ENCODE measurements at places on chromosomes 5 and 9.

DNA sequence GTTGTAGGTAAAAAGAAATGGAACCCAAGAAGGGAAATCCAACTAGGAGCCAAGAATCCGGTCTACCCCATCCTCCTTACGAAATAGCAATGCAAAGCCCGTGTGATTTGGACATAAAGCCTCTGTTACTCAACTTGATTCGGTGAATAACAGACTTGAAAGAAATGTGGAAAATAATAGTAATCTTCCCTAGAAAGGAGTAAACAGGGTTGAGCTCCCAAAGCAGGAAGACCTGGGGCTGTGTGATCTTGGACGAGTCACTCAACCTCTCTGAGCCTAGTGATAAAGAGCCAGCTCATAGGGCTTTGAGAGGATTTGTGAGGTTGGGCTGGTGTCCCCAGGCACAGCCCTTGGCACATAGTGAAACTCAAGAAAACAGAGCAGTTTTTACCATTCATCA lies 42.7 kb upstream of the IL17B start:
- no peak for DNase-seq

- DNase-seq = no peak
Observed at GRCh38 chr5:127906562-127907204, 176.9 kb upstream of the SLC12A2 start.

GRCh38 chr9:72836790-72837189 lies 116.1 kb downstream of the ALDH1A1 start:
- DNase-seq = no peak

- DNase-seq = no peak
Observed at GRCh38 chr5:54273715-54274114, 36.7 kb downstream of the ARL15 start.

- no peak for DNase-seq
Observed at GRCh38 chr9:88721025-88721424, 186.0 kb downstream of the NXNL2 start.

DNA sequence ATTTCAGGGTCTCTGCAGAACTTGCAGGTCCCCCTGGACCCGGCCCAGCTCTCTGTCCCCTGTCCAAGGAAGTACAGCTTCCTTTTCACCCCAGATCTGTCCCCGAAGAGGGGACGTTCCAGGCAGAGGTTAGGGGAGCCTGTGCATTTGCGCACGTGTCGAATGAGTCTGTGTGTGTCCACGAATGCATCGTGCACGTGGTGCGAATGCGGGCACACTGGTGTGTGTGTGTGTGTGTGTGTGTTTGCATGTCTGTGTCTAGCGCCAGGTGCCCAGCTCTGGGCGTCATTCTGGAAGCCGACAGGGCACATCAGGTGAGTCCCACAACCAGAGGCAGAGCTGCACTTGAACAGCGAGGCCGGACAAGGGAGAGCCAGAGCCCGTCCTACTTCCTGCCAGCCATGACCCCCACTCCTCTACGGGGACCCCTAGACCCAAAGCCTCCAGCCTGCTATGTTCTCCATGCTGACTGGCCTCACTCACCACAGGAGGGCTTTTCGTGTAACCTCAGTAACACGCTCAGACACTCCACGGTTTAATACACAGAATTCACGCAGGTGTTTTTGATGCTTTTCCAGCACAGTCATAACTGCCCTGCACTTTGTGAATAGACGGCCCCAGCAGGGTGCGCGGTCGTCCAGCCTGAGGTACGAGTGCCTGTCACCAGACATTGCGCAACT lies 41.3 kb upstream of the CACNA1B start:
- DNase-seq = no peak

- no peak for DNase-seq
Observed at GRCh38 chr5:55713871-55714270, 1.7 kb upstream of the SLC38A9 start.

- no peak for DNase-seq
Observed at GRCh38 chr5:179373961-179374505, 28.8 kb upstream of the ADAMTS2 start.

DNA sequence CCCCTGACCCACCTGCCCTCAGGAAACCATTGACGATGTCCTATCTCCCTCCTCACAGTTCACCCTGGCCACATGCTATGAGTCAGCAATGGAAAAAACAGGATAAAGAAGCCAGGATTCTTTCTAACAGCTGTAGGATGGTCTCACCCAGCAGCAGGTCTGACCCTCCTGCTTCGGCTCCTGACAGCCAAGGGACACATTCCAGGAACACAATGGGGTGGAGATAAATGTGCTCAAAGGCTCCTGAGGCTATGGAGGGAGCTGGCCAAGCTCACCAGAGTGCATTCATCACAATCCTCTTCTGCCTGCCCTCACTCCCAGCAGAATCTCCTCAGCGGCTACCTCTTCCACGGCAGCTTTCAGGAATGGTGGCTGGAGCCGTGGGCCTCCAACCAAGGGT lies 170.3 kb downstream of the PJA2 start:
- DNase-seq = no peak

DNA sequence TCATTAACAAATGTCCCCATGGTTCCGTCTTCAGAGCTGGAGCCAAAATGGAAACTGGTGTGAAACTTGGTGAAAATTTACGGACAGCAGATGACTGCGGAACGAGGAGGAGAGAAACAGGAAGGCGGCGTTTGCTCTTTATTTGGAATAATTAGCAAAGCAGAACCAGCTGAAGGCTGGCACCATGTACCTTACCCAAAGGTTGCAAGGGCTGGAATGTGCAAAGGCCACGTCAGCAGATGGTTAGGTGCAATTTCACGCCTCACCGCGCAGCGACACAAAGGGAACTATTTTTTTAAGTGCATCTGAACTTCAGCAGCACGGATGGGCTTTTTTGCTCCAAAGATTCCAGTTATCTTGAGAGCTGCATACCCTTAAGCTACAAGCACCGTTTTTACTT lies 127.4 kb downstream of the COL23A1 start:
- no peak for DNase-seq

- DNase-seq = peak; percentile 66
Observed at GRCh38 chr9:130707225-130707976, 13.8 kb downstream of the EXOSC2 start.

DNA sequence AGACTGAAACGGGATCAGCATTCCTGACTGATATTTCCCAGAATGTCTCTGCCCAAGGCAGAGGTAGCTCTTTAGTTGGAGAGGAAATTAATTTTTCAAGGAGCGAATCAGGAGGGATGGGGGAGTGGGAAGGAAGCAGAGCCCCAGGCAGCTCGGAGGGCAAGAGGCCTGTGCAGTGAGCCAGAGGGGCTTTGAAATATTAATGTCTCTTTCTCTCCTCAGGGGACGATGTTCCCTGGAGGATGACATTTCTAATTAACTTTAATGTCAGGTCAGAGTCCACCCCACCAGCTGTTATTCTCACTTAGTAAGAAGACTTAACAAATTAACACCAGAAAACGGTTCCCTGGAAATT lies 45.6 kb downstream of the SLC6A7 start:
- DNase-seq = no peak

GRCh38 chr5:138819081-138819480 lies 56.1 kb downstream of the LRRTM2 start:
- DNase-seq = no peak

DNA sequence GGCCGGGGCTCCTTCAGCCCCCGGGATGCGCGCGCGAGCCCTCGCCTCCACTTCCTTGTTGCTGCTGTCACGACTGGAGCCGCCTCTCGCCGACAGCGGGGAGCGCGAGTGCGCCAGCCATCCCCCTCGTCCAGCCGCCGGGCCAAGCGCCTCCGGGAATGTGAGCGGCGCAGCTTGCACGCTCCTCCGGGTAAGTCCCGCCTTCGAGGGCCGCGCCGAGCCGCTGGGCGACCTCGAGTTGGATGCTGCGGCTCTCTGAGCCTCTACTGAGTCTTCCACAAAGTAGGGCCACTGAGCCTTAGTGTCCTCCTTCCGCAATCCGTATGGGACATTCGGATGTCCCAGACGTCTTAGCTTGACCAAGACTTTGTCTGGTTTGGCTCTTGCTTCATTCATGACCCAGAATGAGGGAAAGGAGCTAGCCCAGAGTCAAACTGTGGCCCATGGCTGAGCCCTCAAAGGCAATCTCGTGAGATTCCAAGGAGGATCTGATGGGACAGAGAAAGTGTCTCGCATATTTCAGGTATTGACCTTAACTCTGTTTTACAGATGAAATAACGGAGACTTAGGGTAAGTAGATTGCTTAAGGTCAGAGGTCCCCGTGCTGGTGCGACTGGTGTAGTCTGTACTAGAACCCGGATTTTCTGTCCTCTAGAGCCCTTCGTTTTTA lies 586 bp downstream of the HMGXB3 start:
- DNase-seq = peak; percentile 44

GRCh38 chr5:76290321-76290757 lies 112.7 kb upstream of the IQGAP2 start:
- DNase-seq = no peak

DNA sequence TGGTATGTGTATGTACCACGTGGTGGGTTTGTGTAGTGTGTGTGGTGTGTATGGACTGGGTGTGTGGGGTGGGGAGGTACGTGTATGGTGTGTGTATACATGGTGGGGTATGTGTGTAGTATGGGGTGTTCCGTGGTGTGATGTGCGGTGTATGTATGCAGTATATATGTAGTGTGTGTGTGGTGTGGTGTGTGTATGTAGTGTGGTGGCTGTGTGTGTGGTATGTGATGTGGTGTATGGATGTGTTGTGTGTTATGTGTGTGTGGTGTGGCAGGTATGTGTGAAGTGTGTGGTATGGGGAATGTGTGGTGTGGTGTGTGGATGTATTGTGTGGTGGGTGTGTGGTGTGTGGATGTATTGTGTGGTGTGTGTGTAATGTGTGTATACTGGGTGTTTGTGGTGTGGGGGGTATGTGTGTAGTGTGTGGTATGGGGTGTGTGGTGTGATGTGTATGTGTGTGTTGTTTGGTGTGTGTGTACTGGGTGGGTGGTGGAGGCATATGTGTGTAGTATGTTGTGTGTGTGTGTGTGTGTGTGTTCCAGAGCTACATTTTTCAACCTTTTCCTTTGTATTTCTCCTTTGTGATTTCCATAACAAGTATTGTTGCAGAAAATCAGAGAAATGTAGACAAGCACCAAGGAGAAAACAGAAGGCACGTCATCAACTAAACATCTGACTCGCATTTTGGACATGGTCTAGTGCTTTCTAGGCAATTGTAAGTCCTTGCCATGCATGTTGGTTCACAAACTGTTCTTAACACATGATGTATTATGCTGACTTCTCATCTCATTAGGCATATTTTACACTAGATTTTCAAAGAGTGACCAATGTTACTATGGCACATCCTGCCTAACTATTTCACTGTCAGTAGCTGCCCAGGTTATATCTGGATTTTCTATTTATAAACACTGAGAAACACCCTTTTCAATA lies 13.2 kb downstream of the SEMA4D start:
- DNase-seq = no peak

GRCh38 chr5:132364319-132364718 lies 5.2 kb upstream of the SLC22A5 start:
- no peak for DNase-seq

- no peak for DNase-seq
Observed at GRCh38 chr9:109707355-109707754, 72.6 kb upstream of the PALM2AKAP2 start.

DNA sequence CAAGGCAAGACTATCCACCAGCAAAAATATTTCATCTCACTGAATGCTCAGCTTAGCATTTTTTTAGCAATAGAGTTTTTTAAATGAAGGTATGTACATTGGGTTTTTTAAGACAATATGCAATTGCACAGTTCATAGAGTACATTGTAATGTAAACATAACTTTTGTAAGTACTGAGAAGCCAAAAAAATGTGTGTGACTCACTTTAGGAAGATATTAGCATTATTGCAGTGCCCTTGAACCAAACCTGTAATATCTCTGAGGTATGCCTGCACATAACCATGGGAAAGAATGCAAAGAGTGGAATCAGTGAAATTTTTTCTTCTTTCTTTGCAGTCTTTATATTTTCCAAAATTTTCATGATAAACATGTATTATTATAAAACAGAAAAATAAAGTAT lies 1533.3 kb upstream of the WWC1 start:
- no peak for DNase-seq

DNA sequence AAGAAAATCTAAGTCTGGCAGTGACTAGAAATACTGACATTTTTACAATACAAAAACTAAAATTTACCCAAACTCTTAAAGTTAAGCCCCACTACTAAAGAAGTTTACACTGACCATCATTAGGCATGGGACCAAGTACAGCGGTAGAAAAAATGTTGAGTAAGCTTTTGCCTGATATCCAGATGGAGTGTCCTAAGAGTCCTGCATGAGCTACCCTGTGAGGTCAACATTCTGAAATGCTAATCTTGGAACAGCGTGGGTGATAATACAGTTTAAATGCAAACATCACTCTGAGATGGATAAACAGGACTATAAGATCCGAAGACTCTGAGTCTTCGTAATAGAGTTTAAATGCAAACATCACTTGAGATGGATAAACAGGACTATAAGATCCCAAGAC lies 189.7 kb downstream of the DCP2 start:
- DNase-seq = no peak

GRCh38 chr5:142521706-142522105 lies 164.2 kb downstream of the FGF1 start:
- no peak for DNase-seq

DNA sequence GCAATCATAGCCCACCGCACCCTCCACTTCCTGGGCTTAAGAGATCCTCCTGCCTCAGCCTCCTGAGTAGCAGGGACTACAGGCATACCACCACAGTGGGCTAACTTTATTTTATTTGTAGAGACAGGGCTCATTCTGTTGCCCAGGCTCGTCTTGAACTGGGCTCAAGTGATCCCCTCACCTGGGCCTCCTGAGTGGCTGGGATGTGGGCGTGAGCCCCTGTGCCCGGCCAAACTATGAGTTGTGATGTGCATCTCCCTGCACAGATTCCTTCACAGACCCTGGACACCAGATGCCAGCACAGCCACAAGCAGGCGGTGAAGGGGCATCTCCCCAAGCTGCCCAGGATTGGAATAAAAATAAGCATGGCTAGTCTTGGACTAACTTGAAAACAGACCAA lies 244.9 kb upstream of the IRX1 start:
- DNase-seq = no peak

DNA sequence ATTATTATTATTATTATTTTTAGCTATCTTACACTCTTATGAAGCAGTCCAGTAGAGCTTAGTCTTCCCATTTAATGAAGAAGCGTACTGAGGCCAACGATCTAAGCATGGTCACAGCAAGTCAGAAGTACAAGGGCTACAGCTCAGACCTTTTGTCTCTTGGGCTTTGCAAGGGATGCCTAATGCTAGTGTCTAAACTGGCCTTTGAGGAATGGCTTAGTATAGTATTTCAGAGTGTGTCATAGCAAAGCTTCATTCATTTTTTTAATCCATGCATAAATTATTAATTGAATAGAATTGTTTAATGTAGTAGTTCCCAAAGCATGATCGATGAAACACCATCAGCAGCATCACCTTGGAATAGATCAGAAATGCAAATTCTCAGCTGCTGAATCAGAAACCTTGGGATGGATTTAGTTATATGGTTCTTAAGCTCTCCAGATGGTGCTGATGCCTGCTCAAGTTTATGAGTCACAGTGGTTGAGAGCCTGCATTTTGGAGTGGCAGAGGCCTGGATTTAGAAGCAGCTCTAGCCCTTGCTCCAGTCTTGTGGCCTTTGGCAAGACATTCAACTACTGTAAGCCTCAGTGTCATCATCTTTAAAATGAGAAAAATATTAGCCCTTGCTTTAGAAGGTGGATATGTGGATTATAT lies 6.1 kb downstream of the IL12B start:
- no peak for DNase-seq

GRCh38 chr5:30604648-30605262 lies 588.7 kb upstream of the CDH6 start:
- no peak for DNase-seq

Measured in activated CD4-positive, alpha-beta T cell treated with anti-CD3 and anti-CD28 coated beads, Interleukin-10, Interleukin-2, amounts not matched to agents 100 ng/mL and 50 ng/mL, durations not matched to agents 16 hours and 8 hours (primary cell).